ENCODE measurements at places on chromosomes 4 and X.

DNA sequence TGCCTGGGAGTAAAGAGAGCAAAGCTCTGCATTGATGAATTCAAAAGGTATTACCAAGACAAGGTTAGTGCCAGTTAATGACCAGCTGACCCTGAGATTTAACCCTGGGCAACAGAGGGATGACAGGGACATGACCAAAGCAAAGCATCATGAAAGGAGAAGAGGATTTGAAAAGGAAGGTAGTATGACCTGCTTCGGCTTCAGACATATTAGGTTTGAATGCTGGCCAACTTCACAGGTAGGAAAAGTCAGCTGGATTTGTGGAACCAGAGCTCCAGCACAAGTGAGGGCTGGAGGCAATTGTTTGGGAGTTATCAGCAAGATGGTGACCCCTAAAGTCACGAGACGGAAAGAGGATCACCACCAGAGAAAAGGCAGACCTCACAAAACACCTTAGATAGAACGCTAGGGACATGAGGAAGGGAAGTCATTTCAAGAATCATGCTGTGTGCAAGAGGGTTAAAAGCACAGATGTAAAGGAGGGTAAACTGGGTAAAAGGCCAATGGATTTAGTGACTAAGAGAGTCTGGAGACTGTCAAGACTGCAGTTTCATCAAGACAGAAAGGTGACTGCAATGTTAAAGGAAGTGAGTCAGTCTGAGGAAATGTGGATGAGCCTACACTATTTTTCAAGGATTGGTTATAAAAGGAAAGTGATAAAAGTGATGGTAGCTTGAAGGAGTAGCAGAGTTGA is 45.6 kb downstream of the SH3RF1 start:
- DNase-seq, result no peak
- H3K4me3 ChIP-seq, result no peak overlapping the region
- H3K4me1 ChIP-seq, result peaks cover 66% of the 10 kb centered on the region
- H3K27me3 ChIP-seq, result no peaks in the 10 kb centered on the region
- peak overlapping the region; percentile 70 for H3K27ac ChIP-seq

DNA sequence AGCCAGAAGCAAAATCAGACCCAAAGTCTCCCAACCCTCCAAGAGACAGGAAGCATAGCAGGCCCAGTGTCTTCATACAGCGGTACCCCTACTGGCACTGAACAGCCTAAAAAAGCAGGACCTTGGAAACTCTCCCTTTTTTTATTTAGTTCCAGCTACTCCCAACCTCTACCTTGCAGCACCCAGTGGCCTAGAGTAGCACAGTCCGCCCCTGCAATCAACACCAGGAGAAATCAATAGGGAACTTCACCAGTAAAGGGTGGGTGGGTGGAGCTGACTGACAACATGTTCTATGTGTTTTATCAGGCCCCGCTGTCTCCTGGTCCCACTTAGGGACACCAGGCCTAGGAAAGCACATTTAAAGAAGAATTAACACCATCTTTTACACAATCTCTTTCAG is 378.5 kb upstream of the CT83 start:
- H3K4me1 ChIP-seq, result no peaks in the 10 kb centered on the region
- H3K4me3 ChIP-seq, result no peak overlapping the region
- DNase-seq, result no peak
- H3K36me3 ChIP-seq, result no peaks in the 10 kb centered on the region
- no peak overlapping the region for H3K27ac ChIP-seq

DNA sequence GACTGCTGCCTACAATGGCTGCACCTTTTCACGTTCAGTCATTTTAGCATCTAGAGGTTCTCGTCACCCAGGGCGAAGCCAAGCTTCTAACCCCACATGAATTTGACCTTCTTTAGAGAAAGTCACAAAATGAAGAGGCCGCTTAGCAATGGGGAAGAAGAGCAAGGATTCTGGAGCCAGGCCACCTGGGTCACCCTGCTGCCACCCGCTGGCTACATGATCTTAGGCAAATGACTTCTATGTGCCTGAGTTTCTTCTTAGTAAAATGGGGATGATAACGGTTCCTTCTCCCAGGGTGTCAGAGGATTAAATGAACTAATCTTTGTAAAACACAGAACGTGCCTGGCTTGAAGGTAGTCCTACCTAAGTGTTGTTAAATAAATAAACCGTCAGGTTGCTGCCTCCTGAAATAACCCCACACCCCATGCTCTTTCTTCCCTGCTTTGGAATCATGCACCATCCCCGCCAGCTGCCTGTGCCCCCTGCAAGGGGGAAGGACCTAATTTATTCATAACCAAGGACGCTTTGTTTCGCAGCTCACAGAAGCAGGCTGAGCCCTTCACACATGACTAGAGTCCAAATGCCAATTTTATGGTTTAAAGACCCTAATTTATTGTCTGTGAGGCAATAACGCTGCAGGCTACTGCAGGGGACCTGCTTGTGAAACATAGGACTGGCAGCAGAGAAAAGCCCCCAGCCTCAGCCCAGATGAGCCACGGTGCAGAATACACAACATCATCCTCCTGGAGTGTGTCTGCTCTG is 28.6 kb upstream of the NSG1 start:
- no peaks in the 10 kb centered on the region for H3K4me1 ChIP-seq
- no peak for DNase-seq
- peaks cover 15% of the 10 kb centered on the region for H3K27me3 ChIP-seq

DNA sequence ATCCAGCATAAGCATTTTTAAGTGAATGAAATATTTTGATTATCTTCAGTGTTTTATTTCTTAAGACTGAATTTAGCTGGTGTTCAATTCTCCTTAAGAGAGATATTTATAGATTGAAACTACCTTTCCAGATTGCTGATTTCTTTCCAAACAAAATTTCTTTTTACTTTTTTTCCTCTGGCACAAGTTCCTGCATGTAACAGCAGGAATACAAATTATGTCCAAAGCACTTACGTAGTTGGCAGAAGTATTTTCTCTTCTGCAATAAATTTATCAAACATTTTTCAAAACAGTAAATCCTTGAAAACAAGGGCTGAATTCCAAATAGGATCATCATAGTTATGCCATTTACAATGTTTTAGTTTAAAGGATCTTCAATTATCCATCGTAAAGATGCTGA is 412.6 kb downstream of the IQCM start:
- DNase-seq, result no peak
- H3K4me1 ChIP-seq, result peaks cover 10% of the 10 kb centered on the region
- no peaks in the 10 kb centered on the region for H3K27me3 ChIP-seq

GRCh38 chrX:107547621-107548020 is 80.7 kb upstream of the PRPS1 start:
- no peak overlapping the region for H3K4me3 ChIP-seq
- H3K27me3 ChIP-seq, result no peaks in the 10 kb centered on the region
- H3K36me3 ChIP-seq, result no peaks in the 10 kb centered on the region
- H3K4me1 ChIP-seq, result no peaks in the 10 kb centered on the region

GRCh38 chrX:100648458-100649417 is 4.7 kb downstream of the SRPX2 start:
- no peak overlapping the region for H3K4me3 ChIP-seq
- H3K27me3 ChIP-seq, result no peaks in the 10 kb centered on the region
- peak; percentile 20 for DNase-seq
- no peaks in the 10 kb centered on the region for H3K36me3 ChIP-seq
- H3K4me1 ChIP-seq, result no peaks in the 10 kb centered on the region

GRCh38 chr4:134337574-134337973 is 136.0 kb upstream of the PABPC4L start:
- H3K36me3 ChIP-seq, result no peaks in the 10 kb centered on the region
- H3K27me3 ChIP-seq, result no peaks in the 10 kb centered on the region
- no peak for DNase-seq
- H3K4me3 ChIP-seq, result no peak overlapping the region
- H3K4me1 ChIP-seq, result no peaks in the 10 kb centered on the region
- H3K27ac ChIP-seq, result no peak overlapping the region

GRCh38 chrX:116499780-116500179 is 37.0 kb upstream of the CT83 start:
- H3K27me3 ChIP-seq, result no peaks in the 10 kb centered on the region
- H3K36me3 ChIP-seq, result no peaks in the 10 kb centered on the region
- no peak for DNase-seq
- no peak overlapping the region for H3K27ac ChIP-seq
- H3K4me3 ChIP-seq, result no peak overlapping the region
- H3K4me1 ChIP-seq, result no peaks in the 10 kb centered on the region

DNA sequence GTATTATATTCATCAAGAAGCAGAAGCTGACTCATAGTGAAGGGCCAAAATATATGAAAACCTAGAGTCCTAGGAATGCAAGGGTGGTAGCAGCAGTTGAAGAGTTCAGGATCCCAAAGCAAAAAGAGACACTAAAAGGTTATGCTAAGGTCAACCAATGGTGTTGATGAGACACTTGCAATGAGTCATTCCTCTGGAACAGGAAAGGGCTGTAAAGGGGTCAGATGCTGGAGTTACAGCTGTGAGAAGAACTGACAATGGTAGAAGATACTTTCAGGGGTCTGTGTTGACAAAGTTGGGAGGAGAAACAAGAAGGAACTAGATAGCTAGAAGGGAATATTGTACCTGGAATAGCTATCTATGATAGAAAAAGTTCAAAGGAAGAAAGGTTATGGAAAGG is 47.5 kb downstream of the ZGRF1 start:
- no peak overlapping the region for H3K27ac ChIP-seq
- no peaks in the 10 kb centered on the region for H3K27me3 ChIP-seq
- DNase-seq, result no peak
- no peaks in the 10 kb centered on the region for H3K36me3 ChIP-seq
- H3K4me3 ChIP-seq, result no peak overlapping the region

DNA sequence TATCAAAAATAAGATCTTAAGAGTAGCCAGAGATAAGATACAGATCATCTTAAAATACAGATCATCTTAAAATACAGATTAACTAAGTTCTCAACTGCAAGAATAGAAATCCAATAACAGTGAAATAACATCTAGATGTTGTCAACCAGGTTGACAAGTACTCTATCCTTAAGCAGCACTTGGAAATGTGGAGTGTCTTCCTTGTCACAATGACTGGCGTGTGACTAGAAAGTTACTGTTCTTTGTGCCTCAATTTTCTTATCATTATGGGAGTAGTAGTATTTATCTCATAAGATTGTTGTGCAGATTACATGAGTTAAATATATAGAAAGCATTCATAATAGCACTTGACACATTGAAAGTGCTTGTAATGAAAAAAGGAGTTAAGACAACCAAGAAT is 25.8 kb upstream of the HPGDS start:
- H3K27me3 ChIP-seq, result no peaks in the 10 kb centered on the region
- no peaks in the 10 kb centered on the region for H3K36me3 ChIP-seq
- peaks cover 4% of the 10 kb centered on the region for H3K4me1 ChIP-seq

GRCh38 chrX:28843817-28844216 is 256.6 kb downstream of the IL1RAPL1 start:
- H3K4me3 ChIP-seq, result no peak overlapping the region
- no peaks in the 10 kb centered on the region for H3K36me3 ChIP-seq
- no peaks in the 10 kb centered on the region for H3K27me3 ChIP-seq
- no peak overlapping the region for H3K27ac ChIP-seq
- no peaks in the 10 kb centered on the region for H3K4me1 ChIP-seq

All from transverse colon (tissue), 4 donors.